Right cardiac atrium (tissue), 5 donors: ENCODE measurements at places on chromosomes 7 and 10.

GRCh38 chr10:132369636-132370185 is 27.3 kb upstream of the PWWP2B start:
- DNase-seq, result no peak

GRCh38 chr7:40865441-40866233 is 730.8 kb downstream of the SUGCT start:
- DNase-seq, result no peak

- DNase-seq, result peak; percentile 62
These were observed 193.7 kb downstream of the PTPN20 start for GRCh38 chr10:47104786-47105385.

DNA sequence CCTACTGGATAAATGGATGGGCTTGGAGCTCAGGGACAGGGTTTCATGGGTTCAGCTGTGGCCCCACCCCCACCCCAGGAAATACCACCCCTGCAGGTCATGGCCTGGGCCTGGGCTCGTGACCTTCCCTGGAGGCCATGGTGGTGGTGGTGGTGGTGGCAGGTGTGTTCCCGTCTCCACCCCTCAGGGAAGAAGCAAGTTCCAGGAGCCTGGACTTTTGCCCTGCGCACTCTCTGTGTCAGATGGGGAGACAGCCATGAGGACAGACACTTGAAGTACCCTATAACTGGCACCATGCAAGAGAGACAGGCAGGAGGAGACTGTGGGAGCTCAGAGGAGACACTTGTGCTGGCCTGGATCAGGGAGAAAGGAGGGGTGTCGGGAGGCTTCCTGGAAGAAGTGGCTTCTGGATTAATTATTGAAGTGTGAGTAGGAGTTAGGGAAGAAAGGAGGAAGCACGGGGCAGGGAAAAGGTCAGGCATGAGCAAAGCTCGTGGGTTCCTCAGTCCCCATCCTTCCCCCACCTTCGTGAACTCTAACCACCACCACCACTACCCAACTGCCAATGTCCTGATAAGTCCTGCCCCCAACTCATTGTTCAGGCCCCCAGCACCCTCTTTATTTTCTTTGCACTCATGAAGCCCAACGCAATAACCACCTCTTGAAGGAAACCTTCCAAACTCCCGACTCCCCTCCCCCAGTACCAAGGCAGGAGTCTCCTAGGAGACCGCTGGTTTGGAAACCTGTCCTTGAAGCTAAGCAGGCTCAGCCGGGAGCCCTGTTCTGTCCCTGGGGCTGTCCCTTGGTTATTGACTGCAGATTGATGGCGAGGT is 8.9 kb downstream of the SH2B2 start:
- no peak for DNase-seq

DNA sequence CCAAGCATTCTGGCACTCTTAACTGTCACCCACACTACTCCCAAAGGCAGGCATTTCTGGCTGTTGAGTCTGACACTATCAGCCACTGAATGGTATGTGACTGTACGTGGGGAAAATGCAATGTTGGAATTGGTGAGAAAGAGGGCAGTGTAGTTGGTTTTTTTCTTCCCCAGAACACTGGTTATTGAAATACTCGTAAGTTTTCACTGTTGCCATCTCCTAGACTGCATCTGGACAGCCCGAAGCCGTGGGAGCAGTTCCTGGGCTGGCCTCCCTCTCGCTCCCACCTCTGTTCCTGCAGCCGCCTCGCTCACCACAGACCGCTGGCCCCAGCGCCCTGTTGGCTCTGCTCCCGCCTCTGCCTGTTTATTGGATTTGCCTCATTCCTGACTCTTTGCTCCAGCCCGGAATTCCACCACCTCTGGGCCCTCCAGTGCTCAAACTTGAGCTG is 5.7 kb downstream of the PLCE1 start:
- DNase-seq, result peak; percentile 89

- DNase-seq, result no peak
These were observed 33.8 kb downstream of the GNG11 start for GRCh38 chr7:93955304-93955703.

- DNase-seq, result no peak
These were observed 45.8 kb upstream of the BTBD16 start for GRCh38 chr10:122225330-122225729.

- DNase-seq, result peak; percentile 61
These were observed 904 bp upstream of the DPYSL4 start for GRCh38 chr10:132185601-132186487.

- DNase-seq, result peak; percentile 45
These were observed 5.3 kb downstream of the NEUROG3 start for GRCh38 chr10:69567920-69568319.

DNA sequence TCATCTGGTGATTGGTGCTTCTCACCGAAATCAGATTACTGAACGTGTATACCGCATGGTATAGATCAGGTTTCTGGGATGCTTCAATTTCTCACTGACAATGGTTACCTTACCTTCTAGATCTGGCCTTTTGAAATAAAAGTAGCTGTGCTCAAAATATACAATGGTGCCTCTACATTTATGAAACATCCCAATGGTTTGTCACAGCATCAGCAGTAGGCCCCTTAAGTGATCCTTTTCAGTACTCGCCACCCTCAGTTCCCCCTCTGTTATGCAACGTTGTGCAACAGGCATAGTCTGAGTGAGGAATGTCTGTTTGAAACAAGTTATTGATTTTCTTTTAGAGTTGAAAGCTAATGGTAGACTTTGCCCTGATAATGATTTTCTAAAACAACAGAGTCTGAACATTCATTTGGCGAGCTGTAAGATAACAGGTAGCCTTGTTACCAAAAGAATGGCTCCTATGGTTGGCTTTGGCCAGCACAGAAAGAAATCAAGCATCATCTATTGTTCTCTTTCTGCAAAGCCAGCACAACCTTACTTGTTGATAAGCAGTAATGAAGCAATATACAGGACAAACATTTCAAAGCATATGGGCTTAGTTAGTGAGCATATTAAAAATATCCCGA is 693.9 kb downstream of the PARD3 start:
- DNase-seq, result no peak

DNA sequence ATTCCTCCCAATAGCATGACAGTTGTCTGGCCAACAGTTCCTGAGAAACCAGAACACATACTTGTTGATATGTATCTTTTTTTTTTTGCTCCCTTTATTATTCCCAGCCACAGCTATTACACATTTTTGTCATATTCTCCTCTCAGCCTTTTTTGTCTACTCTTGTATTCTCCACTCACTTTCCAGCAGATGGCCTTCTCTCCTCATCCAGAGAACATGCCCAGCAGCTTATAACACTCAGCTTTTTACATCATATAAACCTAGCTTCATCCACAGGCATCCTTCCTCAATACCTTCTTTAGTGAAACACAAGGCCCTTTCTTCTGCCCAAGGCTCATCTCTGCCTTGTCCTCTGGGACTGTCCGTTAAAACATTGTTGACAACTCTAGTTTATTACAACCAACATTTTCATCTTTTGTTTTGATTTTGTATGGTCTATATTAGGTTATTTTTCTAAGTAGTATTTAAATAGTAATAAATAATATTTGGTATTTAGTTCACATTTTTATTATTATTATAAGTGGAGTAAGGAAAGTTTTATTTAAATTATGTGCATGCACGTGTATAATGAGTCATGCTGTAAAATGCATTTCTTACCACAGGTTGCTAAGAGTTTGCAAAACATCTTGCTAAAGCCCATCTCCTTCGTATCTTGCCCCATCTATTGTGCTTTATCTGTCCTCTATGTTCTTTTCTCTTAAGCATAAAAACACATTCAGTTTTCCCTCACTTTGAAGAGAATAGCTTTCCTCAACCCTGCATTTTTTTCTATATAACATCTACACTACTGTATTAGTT is 101.5 kb downstream of the ORC5 start:
- DNase-seq, result no peak

DNA sequence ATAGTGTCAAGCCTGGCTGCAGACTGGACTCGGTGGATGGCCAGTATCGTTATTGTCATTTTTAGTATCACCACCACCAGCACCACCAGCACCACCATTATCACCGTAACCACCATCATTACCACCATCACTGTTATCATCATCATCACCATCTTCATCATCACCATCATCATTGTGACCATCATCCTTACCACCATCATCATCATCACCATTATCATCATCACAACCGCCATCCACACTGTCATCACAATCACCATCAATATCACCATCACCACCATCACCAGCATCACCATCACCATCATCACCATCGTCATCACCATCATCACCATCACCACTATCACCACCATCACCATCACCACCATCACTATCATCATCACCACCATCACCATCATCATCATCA is 65.6 kb downstream of the FOXL3 start:
- peak; percentile 0 for DNase-seq

DNA sequence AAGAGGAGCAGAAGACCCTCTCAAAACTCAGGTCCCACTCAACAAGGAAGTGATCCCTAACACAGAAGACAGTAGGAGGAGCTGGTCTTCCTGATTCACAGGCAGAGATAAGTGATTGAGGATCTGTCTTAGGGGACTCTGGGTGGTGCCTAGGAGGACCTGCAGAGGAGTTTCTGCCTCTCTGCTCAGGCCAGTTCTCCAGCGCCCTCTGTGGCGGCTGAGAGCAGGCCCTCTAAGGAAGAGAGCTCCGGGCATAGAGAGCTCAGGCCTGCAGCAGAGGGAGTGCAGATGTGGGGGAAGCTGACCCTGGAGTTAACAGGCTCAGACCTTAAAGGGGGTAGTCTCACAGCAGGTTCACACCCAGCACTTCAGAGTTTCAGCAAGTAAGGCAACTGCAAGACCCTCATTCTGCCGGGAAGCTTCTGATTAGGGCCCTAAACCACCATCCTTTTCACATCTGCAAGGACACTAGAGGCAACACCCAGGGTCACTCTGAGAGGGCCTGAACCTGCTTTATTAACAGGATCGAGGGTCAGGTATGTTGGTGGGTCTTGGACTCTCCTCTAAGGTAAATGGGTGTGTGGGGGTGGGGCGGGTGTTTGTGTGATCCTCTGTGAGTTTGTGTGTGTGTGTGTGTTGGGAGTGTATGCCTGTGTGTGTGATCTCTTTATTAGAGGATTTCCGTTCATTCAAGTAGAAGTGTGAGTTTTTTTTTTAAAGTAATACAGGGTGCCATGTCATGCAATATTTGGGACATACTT is 57.6 kb upstream of the TARP start:
- DNase-seq, result no peak

DNA sequence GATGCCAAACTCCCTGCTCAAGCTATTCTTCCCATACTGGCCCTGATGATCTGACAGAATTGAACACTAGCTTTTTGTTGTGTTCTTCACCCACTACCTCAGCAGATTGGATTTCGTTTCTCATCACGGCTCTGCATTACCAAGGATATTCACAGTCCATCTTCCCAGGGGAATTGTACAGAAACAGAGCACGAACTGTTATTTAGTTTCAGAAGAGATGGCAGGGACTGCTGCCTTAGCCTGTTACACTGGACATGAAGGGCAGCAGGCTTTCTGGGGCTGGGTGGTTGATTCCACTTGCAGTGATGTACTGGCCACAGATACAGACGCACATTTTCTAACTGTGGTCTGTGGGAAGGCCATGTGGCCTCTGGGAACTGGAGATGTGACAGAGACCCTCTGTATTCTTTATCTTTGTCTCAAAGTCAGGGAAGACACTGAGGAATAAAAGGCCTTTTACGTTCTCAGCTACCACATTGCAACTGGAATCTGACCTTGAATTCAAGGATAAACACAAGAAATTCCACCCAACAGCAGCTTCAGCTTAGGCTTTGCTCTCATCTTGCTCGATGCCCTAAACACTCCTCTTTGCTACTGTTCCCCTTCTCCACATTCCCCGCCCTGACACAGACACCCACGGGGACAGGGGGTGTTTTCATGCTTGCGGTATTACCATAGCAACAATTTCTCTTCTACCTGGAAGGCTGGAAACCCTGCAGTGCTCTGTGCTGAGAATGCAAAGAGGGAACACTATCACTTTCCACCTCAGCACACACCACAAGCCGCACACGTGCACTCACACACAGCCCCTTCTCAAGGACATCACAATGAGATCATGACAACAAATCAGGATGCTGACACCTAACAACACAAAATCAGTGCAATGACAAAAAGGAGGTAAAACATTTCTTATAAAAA is 81.7 kb downstream of the RNF216 start:
- no peak for DNase-seq

DNA sequence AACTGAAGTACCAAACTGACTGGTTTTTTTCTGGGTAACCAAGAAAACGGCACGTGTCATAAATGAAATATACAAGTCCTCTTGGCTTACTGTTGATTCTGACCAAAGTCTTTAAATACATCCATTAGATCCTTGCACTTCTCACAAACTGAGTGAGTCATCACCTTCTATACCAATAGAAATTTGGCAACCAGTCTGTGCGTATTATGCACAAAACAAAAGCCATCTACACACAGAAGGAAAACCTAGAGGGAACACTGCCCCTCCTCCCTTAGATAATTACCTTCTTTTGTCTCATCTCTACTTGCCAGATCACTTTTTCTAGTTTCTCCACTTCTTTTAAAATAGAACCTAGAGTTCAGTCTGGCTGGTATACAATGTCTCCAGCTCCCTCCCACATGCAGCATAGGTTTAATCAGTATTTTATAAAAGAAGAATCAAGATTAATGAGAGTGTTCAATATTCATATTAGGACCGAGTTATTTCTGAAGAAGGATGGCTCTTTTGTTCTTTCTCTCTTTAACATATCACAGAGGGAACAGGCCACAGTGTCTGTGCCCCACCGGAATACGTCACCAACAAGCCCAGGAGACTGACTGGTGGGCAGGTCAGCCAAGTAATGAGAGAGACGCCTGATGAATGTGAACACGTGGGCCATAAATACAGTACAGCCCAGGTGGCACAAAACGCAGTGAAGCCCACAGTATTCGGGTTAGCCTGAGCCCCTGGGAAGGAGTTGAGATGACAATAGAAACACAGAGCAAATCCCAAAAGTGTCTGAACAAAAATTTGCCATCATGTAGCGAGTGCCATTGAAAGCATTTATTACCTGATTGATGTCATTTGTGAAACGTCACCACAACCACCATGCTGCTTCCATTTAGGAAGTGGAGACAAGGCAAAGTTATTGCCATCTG is 91.3 kb downstream of the KIAA1549 start:
- no peak for DNase-seq
